Panc1 (cell line): ENCODE measurements at places on chromosomes 16 and 17. TPM values are rescaled to one million over a fixed set of nuclear protein-coding genes. Genes with fewer than 3 reads are reported as not detected.

TBC1D3E gene
- total RNA-seq = not detected

DNA sequence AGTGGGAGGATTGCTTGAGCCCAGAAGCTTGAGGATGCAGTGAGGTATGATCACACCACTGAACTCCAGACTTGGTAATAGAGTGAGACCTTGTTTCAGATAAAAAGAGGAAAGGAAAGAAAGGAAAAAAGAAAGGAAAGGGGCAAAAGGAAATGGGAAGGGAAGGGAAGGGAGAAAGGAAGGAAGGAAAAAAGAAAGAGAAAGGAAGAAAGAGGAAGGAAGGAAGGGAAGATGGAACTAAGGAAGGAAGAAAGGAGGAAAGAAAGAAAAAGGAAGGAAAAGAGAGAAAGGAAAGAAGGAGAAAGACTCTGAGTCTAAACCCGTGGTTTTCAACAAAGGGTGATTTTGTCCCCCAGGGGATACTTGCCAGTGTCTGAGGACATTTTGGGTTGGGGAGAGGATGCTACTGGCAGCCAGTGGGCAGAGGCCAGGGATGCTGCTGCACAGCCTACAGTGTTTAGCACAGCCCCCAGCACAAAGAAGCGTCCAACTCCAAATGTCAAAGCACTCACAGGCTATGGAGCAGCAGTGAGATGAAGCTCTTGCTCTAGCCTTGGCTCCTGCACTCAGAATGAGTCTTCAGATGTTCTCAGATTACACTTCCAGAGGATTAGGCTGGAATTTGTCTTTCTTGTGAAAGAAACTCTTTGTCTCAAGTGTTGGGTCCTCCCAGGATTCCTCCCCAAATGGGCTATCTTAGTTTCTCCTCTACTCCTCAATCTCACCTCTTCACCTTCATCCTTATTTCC, 64.2 kb downstream of the BMERB1 start:
- no peak for DNase-seq

GRCh38 chr16:81745704-81746558, 33.2 kb upstream of the PLCG2 start:
- DNase-seq = no peak

PAM16 gene
- total RNA-seq = 104 TPM

DNA sequence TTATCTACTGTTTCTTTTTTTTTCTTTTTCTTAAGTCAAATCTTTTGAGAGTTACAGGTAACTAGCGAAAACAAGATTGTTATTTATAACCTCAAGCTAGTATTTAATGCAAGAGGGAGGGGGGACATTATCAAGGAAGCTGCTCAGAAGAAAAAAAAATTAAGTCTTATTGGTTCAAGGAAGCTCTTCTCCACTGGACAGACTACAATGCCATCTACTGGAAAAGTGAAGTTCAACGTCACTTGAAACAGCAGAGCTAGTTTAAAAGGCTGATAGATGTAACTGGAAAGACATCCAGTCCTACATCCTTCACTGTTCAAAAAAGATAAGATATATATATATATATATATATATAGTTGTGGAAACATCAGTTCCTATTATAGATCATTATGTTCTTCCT, 418.0 kb upstream of the PSMD7 start:
- DNase-seq = peak; percentile 32

DNA sequence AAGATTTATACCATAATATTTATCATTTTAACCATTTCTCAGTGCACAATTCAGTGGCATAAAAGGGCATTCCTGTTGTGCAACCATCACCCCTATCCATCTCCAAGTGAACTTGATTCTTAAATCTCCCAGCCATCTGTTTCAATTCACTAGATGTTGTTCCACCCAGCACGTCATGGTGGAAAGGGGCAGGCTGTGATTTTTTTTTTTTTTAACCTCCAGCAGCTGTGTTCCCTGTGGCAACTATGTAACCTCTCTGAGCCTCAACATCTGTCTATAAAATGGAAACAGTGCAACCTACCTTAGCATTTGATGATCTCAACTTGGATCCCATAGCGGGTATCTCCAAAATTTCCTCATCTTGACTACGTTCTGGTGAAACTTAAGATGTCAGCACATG, 604.5 kb downstream of the WWOX start:
- DNase-seq = no peak

DNA sequence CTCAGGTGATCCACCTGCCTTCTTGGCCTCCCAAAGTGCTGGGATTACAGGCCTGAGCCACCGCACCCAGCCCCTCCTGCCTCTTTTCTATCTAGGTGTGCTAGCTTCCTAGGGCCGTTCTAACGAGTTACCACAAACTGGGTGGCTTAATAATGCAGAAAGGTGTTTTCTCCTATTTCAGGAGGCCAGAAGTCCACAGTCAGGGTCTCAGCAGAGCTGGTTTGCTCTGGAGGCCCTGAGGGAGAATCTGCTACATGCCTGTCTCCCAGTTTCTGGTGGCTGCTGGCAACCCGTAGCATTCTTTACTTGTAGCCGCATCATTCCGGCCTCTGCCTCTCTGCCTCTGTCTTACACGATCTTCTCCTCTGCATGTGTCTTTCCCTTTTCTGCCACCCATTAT, 89.2 kb downstream of the NTN1 start:
- DNase-seq = no peak

C16orf95 gene
- total RNA-seq = 6.0 TPM

GRCh38 chr17:66717641-66718058, 117.3 kb upstream of the CACNG5 start:
- no peak for DNase-seq

- peak; percentile 42 for DNase-seq
These were observed at the start of gene TBCD for GRCh38 chr17:82751571-82752370. Gene TBCD (plus strand): TSS chr17:82752065. CDS start chr17:82752194, 129 bp downstream.

ZNF19 gene
- total RNA-seq = 2.5 TPM

GRCh38 chr17:62670202-62670821, 42.8 kb downstream of the MRC2 start:
- no peak for DNase-seq

KRTAP3-1 gene
- not detected for total RNA-seq

- DNase-seq = no peak
These were observed 1.1 kb upstream of the STAT5B start for GRCh38 chr17:42277342-42277712.

- no peak for DNase-seq
These were observed 151.0 kb downstream of the SEC14L1 start for GRCh38 chr17:77291591-77292386.

DNA sequence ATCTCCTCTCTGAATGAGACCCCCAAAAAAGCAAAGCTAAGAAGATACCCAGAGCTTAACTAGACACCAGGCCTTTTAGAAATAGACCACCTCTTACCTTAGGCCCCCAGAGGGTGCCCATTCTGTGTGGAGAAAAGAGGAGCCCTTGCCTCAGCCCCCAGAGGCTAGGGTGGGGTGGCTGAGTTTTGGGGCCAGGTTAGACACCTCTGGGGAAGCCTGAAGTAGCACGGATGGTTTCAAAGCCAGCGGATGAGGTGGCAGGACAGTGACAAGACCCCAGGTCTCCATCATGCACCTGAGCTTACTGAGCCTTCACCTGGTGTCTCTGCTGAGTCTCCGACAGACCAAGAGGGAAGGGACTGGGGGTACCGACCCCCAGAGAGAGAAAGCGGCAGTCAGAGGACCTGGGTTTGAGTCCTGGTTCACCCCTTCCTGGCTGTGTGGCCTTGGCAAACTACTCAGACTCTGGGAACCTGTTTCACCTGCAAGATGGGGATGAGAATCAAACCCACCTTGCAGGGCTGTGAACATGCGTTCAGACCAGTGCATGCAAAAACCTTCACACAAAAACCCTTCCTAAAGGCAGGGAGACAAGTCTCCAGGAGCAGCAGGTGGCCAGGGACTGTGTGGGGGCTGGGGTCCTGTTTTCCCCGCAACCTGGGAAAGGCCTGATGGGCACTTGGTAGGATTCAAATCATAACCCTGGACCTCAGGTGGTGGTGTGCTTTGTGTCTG, 7.7 kb downstream of the SCGB1C2 start:
- DNase-seq = no peak

GRCh38 chr17:1797323-1797722, 32.4 kb downstream of the SMYD4 start:
- no peak for DNase-seq

GRCh38 chr16:4322121-4323052, 6.5 kb downstream of the GLIS2 start:
- DNase-seq = no peak

HP gene
- total RNA-seq = 7.0 TPM

SLC5A11 gene
- 0.13 TPM for total RNA-seq

GRCh38 chr16:12620150-12620549, 183.5 kb downstream of the CPPED1 start:
- no peak for DNase-seq

- no peak for DNase-seq
These were observed 103.4 kb downstream of the FOXL1 start for GRCh38 chr16:86681757-86682106.

DNA sequence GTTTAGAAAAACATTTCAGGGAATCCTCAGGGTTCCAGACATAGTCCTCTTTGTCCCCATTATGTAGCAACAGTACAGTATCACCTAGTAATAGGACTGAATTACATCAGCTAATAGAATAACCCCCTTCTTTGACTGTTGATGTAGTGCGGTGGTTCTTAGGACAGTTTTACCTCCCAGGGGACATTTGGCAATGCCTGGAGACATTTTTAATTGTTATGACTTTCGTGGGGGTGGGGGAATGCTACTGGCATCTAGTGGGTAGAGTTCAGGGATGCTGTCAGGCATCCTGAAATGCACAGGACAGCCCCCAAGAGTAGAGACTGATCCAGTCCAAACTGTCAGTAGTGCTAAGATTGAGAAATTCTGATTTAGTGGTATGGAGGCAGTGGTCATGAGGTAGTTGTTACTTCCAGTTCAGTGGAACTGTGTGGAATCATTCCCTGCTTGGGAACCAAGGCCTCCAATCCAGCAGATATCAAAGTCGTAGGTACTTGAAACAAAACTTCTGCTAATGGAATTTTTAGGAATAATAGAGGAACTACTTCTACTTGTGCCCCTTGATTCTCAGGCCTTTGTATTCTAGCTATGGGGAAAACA, 20.3 kb downstream of the NF1 start:
- no peak for DNase-seq

LRRC3C gene
- total RNA-seq = not detected

KRTAP9-4 gene
- total RNA-seq = not detected

DNA sequence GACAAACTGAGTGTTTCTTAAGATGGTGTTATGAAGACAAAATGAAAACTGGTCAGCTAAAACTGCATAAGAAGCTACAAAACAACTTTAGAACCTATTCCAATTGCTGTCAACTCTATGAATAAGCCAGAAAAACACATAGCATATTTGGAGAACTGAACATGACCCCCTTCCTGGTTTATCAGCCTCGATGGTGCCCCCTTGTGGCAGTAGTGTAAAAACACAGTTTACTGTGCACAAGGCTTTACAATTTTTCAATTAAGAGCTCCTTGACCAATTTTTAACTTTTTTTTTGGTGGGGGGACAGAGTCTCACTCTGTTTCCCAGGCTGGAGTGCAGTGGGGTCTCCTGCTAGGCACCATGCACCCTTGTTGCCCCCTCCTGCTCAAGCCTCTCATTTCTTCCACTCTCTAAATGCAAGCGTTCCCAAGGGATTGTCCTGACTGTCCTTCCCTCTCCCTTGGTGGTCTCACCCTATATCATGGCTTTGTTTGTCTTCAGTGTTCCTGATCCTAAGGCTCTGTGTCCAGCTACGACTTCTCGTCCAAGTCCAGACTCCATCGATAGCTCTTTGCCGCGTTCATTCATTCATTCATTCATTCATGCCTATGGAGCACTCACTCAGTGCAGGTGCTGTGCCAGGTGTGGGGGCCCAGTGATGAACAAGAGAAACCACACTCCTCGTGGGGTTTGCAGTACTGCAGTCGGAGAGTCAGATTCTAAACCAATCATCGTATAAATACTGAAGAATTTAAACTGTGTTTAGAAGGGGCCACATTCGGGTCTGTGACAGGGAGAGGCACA, 7.5 kb downstream of the EIF1 start:
- DNase-seq = no peak

DNA sequence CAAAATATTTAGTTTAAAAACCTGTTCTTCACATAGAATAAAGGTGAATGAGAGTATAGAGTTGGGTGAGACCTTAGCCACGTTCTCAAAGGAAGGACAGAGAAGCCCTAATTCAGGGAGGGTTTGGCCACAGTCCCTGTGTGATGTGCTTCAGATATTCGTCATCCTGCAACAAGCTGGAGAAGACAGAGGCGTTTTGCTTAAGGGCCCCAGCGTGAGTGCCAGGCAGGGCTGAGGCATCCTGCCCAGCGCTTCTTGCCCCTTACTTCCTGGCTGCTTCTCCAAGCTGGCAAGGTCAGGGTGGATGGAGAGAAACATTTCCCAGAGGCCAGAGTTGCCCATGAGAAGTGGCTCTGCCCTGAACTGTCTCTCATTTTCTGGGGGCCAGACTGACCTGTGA, 46.9 kb downstream of the AXIN2 start:
- no peak for DNase-seq

- DNase-seq = no peak
These were observed 55.1 kb downstream of the RPTOR start for GRCh38 chr17:80599546-80600305.

DNA sequence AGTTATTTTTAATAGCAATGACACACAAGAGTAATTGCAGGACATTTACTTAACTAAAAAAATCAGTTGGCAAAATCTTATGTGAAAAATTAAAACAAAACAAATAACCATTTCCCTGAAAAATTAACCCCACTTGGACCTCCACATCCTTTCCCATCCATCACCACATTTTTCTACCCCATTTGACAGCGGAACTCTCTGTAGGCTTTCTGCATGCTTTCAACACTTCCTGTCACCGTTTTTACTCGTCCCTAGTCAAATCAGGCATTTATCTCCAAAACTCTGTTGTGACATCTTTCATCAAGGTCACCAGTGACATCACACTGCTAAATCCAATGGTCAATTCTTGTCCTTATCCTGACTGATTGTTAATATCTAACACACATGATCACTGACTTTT, 27.5 kb downstream of the KCNJ16 start:
- DNase-seq = no peak
